ENCODE measurements at places on chromosomes 2 and 18. TPM values are rescaled to one million over a fixed set of nuclear protein-coding genes. Genes with fewer than 3 reads are reported as not detected.
A peak's percentile ranks its signal among the peaks of the same experiment; 100 is the strongest.

- no peak for DNase-seq
These were observed 1.3 kb downstream of the MOB4 start for GRCh38 chr2:197517150-197517549.

- DNase-seq = no peak
These were observed 21.5 kb upstream of the BIN1 start for GRCh38 chr2:127128445-127128904.

- no peak for DNase-seq
These were observed 65.8 kb upstream of the IGFBP5 start for GRCh38 chr2:216761133-216761532.

DNA sequence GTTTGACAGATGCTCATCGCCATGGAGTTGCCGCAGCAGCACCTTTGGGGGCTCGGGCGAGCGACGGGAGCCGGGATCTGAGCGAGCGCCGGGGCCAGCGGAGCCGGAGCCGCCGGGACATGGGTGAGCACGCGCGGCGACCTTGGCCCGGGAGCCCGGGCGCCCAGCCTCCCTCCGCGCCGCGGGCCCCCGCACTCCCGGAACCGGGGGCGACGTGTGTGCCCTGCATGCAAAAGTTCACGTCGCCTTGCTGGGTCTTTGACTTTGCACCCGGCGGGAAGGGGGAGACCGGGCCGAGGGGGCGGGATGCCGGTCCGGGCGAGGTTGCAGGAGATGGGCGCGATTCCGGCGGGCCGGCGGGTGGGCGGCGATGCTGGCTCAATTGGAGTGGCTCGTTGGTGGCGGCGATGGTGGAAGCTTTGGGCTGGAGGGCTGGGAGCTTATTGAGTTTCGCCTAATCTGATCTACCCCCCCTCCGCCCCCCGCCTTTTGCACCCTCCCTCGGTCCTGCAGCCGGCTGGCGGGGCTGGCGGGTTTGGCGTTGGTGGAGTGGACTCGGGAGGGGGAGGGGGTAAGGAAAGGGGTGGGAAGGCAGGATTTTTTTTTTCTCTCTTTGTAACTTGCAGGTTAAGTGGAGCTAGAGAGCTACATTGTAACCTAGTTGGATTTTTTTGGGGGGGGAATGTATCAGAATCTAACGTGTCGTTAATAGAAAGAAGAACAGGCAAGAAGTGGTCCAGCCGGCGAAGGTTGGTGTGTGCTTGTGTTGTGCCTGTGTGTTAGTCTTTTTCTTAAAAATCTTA is at the start of gene SETBP1:
Gene SETBP1, plus strand, starts transcription at position 616 of the 803 bp plus-strand sequence. CDS start 20,459 bp downstream, outside the sequence.
- DNase-seq = peak; percentile 78

GRCh38 chr2:158733430-158733755 is 61.7 kb upstream of the DAPL1 start:
- no peak for DNase-seq

DNA sequence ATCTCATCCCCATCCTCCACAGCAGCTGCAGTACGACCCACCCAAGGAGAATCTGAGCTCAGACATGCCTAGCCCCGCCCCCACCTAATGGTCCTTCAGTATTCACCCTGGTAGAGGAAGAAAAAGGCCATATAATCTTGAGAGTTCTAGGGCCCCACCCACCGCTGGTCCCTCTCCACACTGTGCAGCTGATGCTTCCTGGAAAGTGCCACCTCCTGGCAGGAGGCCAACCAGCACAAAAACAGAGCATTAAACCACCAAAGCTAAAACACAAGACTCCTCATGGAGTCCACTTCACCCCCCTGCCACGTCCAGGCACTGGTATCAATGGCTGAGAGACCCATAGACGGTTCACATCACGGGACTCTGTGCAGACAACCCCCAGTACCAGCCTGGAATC is 40.7 kb downstream of the MC4R start:
- peak; percentile 24 for DNase-seq

GRCh38 chr2:164896634-164897355 is 55.2 kb upstream of the COBLL1 start:
- no peak for DNase-seq

DNA sequence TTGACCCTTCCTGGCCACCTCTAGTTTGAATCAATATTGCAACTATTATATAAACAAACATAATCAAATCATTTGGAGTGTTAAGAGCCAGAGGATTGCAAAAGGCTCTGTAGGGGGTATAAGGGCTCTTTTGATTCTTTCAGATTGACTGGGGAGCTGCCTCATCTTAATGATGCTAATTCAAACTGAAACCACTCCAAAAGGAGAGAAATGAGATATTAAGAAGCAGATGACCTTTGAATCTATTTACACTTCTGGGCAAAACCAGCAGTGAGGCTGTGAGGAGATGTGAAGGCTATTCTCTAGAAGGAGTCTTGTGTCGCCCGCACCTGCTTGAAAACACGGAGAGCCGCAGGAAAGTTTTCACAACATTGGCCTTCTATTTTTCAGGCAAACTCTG is 311.2 kb upstream of the CRIM1 start:
- DNase-seq = no peak

DNA sequence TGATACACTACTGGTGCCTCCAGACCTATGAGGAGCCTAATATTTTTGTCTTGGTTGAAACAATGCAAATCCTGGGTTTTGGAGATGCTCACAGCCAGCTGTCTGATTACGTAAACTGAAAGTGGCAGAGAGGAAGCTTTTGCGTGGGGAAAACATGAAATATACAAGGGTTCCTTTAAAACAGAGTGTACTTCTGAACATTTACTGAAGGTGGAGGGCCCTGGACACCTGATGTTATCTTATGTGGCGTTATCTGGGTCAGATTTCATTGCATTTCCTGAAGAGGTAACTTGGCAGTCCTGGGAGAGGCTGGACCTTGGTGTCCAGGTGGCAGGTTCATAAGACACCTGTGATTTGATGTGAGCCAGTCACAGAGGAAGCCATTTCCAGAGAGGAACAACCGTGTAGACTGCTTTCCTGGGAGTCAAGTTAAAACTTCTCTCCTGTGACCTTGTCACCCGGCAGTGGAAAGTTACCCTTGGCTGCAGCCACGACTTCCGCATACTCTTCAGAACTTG is 105.0 kb downstream of the NEDD4L start:
- DNase-seq = no peak

GRCh38 chr18:31591628-31592027 is at the start of gene TTR:
TTR (plus strand) TSS chr18:31591877; CDS start chr18:31591903, 26 bp downstream.
- no peak for DNase-seq

GRCh38 chr2:44310287-44310686 is 35.0 kb downstream of the SLC3A1 start:
- DNase-seq = no peak

GRCh38 chr2:100262046-100262445 is 60.3 kb downstream of the LONRF2 start:
- peak; percentile 71 for DNase-seq

GRCh38 chr2:237859533-237860272 is at the start of gene RAMP1:
RAMP1 (plus strand) TSS chr2:237859623; CDS start chr2:237859676, 53 bp downstream.
- DNase-seq = peak; percentile 57

GRCh38 chr2:170298861-170299429 is 121.0 kb downstream of the MYO3B start:
- no peak for DNase-seq

DNA sequence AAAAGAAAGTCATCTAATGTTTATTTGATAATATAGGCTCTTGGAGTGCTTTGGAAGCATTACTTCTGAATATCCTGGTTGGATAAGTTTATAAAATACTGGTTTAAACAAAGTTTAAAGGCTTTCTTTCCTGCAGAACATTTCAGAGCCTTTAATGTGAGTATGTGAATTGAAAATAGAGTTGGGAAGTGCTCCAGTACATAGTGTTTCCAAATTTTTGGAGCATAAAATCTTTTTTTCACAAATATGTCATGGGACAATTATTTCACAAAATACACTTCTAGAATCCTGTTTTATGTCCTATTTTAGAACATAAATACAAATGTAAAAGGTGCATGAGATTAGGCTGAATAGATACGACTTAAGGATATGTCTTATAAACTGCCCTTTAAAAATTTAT is 158.9 kb upstream of the HNRNPA3 start:
- no peak for DNase-seq

DNA sequence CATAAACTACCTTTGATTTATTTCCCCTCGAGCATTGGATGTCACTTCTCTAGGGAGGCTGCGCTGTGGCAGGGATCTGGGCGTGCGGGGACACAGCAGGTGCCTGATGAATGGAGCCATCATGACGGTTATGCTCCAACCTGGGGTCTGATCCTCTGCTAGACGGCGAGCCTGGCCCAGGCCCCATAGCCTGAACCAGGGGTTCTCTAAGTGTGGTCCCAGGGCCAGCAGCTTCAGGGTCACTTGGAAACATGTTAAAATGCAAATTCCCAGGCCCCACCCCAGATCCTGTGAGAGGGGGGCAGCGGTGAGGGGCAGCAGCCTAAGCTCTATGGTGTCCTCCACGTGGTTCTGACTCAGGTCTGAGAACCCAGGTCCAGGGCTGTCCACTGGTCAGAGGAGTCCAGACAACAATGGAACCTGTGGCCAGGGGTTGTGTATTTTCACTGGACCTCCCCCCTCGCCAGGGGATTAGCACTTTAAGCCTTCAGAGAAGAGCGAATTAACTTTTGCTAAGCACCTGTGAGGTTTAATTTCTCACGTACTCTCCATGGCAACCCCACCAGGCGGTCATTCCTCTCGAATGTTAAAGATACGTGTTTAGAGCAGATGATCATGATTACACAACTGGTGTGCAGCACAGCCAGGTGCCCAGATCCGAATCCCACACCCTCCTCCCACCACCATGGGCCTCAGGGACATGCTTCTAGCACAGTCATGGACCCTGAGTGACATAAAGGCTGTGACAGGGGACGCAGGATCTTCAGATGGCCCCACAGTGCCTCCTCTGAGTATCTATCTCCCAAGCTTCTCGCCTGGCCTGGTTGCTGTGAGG is 1.6 kb upstream of the ARHGEF4 start:
- no peak for DNase-seq

GRCh38 chr2:170468557-170468956 is 246.6 kb upstream of the SP5 start:
- DNase-seq = no peak

- no peak for DNase-seq
These were observed 4.6 kb downstream of the PROC start for GRCh38 chr2:127422559-127423477.

- DNase-seq = no peak
These were observed 137.7 kb downstream of the CD8B2 start for GRCh38 chr2:106624787-106625380.

- no peak for DNase-seq
These were observed 1.1 kb upstream of the MAL start for GRCh38 chr2:95024371-95024770.

- DNase-seq = no peak
These were observed 103.9 kb upstream of the LRP1B start for GRCh38 chr2:142234741-142235140.

DNA sequence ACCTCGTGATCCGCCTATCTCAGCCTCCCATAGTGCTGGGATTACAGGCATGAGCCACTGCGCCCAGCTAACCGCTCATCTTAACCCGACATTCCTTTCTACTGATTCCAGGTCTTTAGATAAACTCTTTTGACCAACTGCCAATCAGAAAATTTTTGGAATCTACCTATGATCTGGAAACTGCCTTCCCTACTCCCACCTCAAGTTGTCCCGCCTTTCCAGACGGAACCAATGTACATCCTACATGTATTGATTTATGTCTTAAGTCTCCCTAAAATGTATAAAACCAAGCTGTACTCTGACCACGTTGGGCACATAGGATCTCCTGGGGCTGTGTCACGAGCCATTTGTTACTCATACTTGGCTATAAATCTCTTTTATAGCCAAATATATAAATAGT is 3.2 kb upstream of the NEU2 start:
- DNase-seq = no peak

GRCh38 chr2:189439342-189439741 is 1.9 kb upstream of the WDR75 start:
- DNase-seq = no peak

DNA sequence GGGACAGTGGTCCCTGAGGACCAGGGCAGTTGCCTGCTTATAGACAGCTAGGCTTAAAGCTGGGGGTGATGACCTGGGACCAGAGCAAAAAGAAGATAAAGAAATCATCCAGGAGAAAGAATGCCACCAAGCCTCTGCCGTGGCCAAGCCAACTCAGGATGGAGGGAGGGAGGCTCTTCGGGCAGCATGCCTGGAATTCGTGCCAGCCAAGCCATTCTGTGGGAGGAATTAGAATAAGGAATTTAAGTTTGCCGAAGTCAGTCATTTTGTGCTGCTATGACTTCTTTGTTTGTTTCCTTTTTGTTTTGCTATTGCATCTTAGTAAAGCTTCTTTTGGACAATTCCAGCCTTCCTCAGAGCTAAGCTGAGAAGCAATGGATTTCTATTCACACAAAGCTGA is 124.1 kb downstream of the EN1 start:
- no peak for DNase-seq

- no peak for DNase-seq
These were observed 59.2 kb upstream of the TRIB2 start for GRCh38 chr2:12657560-12657959.

DNA sequence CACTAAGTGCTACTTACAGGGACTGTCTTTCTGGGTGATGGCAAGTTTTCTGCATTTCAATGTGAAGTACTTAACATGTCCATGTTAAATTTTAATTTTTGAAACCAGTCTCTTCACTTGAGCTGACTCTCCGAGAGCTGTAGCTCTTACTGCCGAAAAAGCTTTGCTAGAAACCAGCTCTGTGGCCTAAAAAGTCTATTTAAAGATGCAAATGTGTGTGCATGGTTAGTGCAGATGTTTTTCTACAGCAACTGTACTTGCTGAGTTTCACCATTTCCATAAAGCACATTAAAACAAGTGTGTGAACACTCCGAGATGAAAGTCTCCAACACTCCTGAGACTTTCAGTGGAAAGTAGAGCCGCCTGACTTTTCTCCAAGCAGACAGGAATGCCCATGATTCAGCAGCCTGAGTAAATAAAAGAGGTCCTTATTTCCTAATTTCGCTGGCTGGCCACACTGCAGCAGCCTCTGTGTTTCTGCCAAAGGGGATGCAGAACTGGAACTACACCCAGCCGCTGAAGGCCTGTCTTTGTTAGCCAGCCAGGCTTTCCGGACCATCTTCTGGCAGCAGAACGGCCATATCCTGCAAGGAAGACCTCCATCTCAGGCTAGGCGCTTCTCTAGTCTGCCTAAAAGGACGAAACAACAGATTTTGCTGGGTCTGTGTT is 121.2 kb downstream of the ZNF521 start:
- peak; percentile 85 for DNase-seq

TTN gene
- 266 TPM for polyA plus RNA-seq

ERICH2 gene
- 4.1 TPM for polyA plus RNA-seq

MFSD2B gene
- polyA plus RNA-seq = 0.18 TPM

CKAP2L gene
- not detected for polyA plus RNA-seq

RFX8 gene
- 0.45 TPM for polyA plus RNA-seq

LIMS4 gene
- 2.2 TPM for polyA plus RNA-seq

UGT1A8 gene
- polyA plus RNA-seq = not detected

RAPGEF4 gene
- 5.9 TPM for polyA plus RNA-seq

FHOD3 gene
- 118 TPM for polyA plus RNA-seq

OSBPL6 gene
- polyA plus RNA-seq = 2.3 TPM

KIF5C gene
- polyA plus RNA-seq = 0.86 TPM

CDK15 gene
- polyA plus RNA-seq = 0.25 TPM
